ENCODE measurements at places on chromosomes 3 and 15.
A peak's percentile ranks its signal among the peaks of the same experiment; 100 is the strongest.

DNA sequence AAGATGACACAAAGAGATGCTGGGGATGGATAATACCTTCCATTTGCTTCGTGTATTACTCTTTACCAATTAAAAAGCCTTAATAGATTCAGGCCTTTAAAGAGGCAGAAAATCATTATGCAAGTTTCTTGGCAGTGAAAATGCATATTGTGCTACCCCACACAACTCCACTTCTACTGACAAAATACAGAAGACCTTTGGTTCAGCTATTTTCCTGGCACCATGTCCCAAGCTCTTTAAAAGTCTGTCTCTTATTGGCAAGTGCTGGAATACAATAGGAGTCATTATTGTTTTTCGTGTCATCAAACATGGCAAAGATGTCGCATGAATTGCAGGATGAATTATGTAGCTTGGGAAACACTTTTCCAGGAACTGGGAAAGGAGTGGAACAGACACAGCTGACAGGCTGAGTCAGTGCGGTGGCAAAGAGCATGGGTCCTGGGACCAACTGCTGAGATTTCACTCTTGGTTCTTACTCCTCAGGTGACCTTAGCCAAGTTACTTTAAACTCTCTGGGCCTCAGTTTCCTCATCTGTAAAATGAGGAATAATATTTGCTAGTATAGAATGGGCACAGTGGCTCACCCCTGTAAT is 5.5 kb upstream of the TSPAN3 start:
- peak; percentile 40 for DNase-seq

DNA sequence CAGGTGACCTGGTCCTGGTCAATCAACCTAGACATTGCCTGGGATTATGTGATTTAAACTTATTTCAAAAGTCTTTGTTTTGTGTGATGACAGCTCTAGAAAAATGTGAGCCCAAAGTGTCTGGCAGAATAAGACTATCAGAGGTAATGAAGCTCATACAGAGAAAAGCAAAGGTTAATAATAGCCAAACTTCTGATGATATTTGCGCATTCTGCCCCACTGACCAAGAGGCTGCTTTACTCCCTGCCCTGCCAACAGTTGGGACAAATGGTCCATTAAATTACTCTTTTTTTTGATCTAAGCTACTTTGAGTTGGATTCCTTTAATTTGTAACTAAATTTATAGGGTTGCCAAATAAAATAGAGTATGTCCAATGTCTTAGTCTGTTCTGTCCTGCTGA is 911.2 kb downstream of the MCTP2 start:
- DNase-seq, result no peak

GRCh38 chr3:169362868-169363267 is 300.6 kb downstream of the MECOM start:
- DNase-seq, result no peak

GRCh38 chr15:36893276-36893675 is 207.1 kb downstream of the MEIS2 start:
- DNase-seq, result no peak

- no peak for DNase-seq
These were observed 373.8 kb upstream of the PROK2 start for GRCh38 chr3:72158639-72159326.

GRCh38 chr3:35864871-35865270 is 225.5 kb downstream of the ARPP21 start:
- no peak for DNase-seq

- DNase-seq, result peak; percentile 74
These were observed 32.0 kb downstream of the MAP4 start for GRCh38 chr3:47984075-47984728.

DNA sequence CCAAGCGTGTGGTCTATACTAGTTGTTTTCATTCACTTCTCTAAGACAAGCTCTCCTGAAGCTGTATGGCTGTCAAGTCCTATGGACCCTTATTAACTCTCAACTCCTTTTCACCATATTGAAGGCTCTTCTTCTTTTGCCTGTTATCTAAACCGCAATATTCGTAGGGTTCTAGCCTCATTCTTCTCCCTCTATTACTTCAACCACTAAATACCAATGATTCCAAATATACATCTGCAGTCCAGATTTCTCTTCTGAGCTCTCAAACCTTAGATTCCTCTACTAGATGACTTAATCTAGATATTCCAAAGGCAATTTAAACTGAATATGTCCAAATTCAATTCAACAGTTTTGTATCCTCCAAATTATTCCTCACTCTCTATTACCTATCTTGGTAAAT is 24.6 kb downstream of the AQR start:
- peak; percentile 88 for DNase-seq

DNA sequence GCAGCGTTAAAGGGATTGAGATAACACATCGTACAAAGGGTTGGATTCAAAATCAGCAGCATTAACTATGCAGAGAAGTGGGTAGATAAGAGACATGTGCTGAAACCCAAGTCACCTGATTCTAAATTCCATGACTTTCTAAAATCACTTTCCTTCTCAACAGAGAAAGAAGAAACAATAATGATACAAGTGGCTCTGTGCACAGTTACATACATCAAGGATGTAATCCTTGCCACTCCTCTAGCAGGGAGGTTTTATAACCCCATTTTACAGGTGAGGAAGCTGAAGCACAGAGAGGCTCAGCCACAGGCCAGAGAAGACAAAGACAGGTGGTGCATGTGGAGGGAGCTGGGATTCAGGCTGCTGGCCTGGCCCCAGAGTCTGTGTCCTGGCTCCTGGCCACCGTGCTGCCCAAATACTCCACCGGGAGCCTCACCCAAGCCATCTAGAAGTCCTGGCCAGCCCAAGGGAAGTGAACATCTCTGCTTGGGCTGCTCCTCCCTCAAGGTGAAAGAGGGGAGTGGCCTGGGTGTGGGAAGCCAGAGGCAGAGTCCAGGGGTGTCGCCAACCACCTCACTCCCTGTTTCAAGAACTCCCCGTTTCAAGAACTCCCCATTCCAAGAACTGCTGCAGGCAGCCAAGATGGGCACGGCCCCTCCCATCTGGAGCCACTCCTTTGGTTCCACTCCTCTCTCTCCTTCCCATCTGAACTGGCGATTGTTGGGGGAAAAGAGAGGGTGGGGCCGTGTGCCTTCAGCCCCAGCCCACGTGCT is 147.1 kb downstream of the NUP210 start:
- no peak for DNase-seq

DNA sequence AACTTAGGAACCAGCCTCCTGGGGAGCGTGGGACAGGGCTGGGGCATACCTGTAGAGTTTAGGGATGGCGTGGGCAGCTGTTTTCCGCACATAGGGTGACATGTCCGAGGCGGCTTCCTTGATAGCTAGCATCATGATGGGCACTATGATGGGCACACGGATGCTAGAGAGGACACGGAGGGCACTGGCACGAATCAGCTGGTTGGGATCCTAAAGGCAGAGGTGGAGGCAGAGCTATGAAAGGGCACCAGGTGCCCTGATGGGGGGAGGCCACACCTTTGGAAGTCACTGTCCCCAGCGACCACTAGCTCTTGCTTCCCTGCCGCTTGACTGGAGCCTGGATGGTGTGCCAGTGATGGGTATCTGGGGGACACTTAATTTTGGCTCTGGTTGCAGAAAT is 28.3 kb downstream of the AP3B2 start:
- no peak for DNase-seq

DNA sequence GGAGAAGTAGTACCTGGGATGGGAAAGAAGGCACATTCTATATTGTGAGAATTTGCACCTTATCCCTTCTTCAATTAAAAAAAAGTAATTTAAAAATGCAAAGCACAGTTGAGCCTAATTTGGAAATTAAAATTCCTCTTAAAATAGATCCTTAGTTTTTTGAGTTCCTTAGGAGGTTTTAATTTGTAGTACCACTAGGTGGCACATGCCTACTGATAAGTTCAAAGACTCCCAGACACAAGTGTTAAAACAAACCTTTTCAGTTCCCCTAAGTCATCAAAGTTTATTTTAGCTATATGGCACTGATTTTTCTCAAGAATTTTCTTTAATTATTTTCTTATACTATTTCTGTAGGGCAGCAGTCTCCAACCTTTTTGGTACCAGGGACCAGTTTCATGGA is 127.6 kb upstream of the AZI2 start:
- peak; percentile 66 for DNase-seq

DNA sequence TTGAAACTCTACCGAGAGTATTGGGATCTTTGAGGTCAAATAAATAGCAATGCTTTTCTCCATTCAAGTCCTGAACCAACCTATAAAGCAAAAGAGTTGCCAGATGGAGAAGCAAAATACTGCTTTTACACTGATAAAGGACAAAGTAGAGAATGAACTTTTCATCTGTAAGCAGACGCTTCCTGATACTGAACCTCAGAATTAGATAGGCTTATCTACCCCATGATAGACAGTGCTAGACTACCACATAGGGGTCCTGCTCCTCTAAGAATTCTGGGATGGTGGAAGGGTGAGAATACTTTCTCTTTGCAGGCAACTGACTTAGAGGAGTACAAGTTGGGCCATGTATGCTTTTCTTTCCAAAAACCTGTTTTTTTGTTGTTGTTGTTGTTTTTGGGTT is 9.5 kb downstream of the SAXO2 start:
- no peak for DNase-seq

- DNase-seq, result no peak
These were observed 227.8 kb upstream of the LYSMD4 start for GRCh38 chr15:99961011-99961441.

DNA sequence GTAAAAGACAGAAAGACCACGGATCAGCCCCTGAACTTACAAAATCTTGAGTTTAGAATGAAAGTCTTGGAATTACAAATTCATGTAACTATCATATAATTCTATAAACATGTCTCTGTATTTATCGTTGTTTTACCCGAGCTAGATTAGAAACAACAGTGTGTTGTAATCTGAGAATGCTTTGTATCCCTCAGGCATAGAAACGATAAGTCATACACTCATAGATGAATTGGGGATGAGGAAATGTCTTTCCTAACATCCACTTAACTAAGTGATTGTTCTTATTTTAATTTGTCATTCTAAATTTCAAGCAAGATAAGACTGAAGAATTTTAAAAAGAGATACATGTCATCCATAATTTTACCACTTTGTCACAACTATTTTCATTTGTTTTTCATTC is 165.3 kb downstream of the RYR3 start:
- no peak for DNase-seq

GRCh38 chr15:67109141-67110034 is 44.0 kb downstream of the SMAD3 start:
- DNase-seq, result peak; percentile 97

GRCh38 chr3:101144105-101144504 is 150.9 kb upstream of the ABI3BP start:
- no peak for DNase-seq

GRCh38 chr3:64143409-64144130 is 81.7 kb downstream of the PRICKLE2 start:
- DNase-seq, result peak; percentile 74
